ENCODE measurements at places on chromosomes 6 and 20. TPM values are rescaled to one million over a fixed set of nuclear protein-coding genes. Genes with fewer than 3 reads are reported as not detected.

DNA sequence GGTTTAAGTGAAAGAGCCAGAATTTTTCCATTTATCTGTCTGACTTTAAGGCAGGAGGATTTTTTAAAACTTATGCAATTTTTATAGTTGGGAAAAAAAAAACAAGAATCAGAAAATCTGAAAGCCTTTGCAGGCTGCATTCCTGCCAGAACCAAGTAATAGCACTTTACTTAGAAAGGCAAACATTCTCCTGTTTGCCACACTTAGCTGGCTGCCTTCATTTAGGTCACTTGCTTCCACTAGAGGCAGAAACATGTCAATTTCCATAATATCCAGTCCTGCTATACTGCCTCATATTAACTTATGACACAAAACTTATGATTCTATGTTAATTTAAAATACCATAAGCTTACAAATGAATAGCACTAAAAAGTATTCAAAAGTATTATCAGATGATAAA lies 425.8 kb downstream of the FRK start:
- no peak for DNase-seq
- H3K4me1 ChIP-seq, result no peaks in the 10 kb centered on the region
- H3K4me3 ChIP-seq, result no peak overlapping the region
- H3K36me3 ChIP-seq, result no peaks in the 10 kb centered on the region
- H3K27me3 ChIP-seq, result peaks cover 1% of the 10 kb centered on the region

DNA sequence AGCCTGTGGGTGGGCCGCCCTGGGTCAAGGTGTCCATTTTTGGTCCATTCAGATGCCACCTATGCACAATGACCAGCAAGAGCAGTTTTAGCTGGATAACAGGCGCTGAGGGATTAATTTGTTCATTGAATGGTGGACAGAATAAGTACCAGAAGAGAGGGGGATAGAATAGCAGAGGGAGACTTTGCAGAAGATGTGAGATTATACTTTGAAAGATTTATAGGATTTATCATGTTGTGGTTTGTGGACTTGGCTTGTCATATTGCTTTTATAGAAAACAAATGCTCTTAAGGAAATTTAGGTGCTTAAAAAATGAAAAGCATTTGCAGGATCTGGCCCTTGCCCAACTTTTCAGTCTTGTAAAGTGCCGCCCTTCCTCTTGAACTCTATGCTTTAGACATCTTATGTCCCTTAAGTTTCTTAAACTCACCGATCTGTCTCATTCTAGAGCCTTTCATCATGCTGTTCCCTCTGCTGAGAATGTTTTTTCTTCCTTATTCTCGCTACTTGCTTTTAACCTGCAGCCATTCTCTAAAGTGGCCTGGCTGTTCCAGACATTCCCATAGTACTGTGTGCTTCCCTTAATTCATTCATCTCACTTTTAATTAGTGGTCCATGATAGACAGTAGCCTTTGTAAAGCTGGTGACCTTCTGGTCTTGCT lies 42.5 kb downstream of the CD109 start:
- H3K4me3 ChIP-seq, result no peak overlapping the region
- H3K27me3 ChIP-seq, result no peaks in the 10 kb centered on the region
- no peaks in the 10 kb centered on the region for H3K36me3 ChIP-seq
- no peak overlapping the region for H3K27ac ChIP-seq
- no peaks in the 10 kb centered on the region for H3K4me1 ChIP-seq

DNA sequence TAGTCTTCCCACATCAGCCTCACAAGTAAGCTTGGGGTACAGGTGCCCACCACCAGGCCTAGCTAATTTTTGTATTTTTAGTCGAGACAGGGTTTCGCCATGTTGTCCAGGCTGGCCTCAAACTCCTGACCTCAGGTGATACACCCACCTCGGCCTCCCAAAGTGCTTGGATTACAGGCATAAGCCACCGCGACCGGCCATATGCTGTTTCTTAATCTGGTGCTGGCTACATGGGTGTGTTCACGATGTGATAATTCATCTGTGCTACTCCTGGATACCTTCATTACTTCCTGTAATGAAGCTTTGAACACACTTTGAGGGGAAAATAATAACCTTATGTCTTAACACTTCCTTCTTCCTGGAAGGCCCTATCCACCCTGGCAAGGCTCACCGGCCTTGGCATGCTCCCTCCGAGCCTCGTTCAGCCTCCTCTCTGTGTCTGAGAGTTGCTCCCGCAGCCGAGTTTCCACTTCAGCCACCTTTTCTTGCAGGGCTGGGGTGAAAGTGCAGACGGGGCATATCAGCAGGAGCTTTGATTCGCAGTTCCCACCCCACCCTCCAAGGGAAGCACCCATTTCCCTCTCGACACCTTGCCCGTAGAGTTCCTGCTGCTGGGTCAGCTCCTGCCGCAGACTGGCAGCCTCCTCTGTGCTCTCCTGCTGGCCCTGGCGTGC lies 5.6 kb upstream of the PSORS1C2 start:
- H3K36me3 ChIP-seq, result peaks cover 10% of the 10 kb centered on the region
- no peak overlapping the region for H3K4me3 ChIP-seq
- DNase-seq, result no peak
- no peak overlapping the region for H3K27ac ChIP-seq
- peaks cover 1% of the 10 kb centered on the region for H3K27me3 ChIP-seq

GRCh38 chr20:31663838-31664695 lies 26.4 kb downstream of the COX4I2 start:
- H3K36me3 ChIP-seq, result peaks cover under 1% of the 10 kb centered on the region
- H3K27me3 ChIP-seq, result peaks cover 14% of the 10 kb centered on the region
- no peak for DNase-seq
- peaks cover 73% of the 10 kb centered on the region for H3K4me1 ChIP-seq
- H3K4me3 ChIP-seq, result peak overlapping the region; percentile 48
- peak overlapping the region; percentile 92 for H3K27ac ChIP-seq

DNA sequence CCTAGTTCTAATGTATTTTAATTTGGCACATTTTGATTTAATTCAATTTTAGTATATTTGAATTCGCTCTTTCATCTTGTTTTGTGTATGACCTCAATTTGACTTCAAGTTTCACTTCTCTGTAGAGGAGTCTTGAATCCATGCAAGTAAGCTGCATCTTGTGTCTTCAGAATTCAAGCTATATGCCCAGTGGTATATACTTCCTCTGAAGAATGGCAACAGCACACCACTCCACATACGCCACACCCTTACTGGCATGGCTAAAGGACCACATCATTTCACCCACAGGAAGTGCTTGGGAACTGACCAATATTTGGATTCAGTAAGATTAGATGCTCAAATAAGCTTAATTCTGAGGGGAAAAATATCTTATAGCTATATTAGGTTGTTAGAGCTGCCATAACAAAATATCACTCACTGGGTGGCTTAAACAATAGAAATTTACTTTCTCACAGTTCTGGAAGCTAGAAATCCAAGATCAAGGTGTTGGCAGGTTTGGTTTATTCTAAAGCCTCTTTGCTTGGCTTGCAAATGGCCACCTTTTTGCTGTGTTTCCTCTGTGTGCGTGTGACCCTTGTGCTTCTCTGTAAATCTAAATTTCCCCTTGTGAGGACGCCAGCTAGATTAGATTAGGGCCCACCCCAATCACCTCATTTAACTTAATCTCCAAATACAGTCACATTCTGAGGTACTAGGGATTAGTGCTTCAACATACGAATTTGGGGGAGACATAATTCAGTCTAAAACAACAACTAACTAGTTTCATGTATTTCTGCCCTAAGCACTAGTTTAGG lies 2.8 kb upstream of the ASF1A start:
- H3K27me3 ChIP-seq, result peaks cover 14% of the 10 kb centered on the region
- H3K27ac ChIP-seq, result peak overlapping the region; percentile 98
- peak overlapping the region; percentile 91 for H3K4me3 ChIP-seq
- H3K36me3 ChIP-seq, result peaks cover 4% of the 10 kb centered on the region
- DNase-seq, result no peak

- no peaks in the 10 kb centered on the region for H3K4me1 ChIP-seq
- H3K4me3 ChIP-seq, result no peak overlapping the region
- no peaks in the 10 kb centered on the region for H3K36me3 ChIP-seq
Observed at GRCh38 chr20:31918466-31919105, 33.3 kb downstream of the PDRG1 start.

DACT2 gene
- not detected for polyA plus RNA-seq

DNA sequence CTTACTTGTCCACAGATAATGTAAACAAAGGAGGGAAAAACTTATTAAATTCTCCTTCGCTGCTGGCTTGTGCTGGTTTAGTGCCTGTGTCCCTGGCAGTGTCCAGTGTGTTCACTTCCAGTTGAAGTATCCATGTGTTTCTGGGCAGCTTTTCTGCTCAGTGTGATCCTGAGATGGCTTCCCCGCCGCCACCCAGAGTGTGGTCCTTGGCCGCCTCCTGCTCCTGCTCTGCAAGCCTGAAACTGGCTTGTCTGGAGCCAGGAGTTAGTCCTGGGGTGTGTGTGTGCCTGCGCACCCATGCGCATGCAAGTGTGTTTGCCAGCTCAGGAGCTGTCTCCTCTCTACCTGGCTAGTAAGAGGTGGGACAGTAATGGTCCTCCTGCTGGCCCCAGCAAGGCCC lies 7.2 kb downstream of the BTBD3 start:
- H3K27ac ChIP-seq, result no peak overlapping the region
- no peaks in the 10 kb centered on the region for H3K4me1 ChIP-seq
- peaks cover 13% of the 10 kb centered on the region for H3K36me3 ChIP-seq
- H3K27me3 ChIP-seq, result peaks cover 1% of the 10 kb centered on the region
- no peak for DNase-seq

SAPCD1 gene
- not detected for polyA plus RNA-seq

IL20RA gene
- polyA plus RNA-seq, result not detected
